ENCODE measurements at places on chromosomes 13 and 19.

DNA sequence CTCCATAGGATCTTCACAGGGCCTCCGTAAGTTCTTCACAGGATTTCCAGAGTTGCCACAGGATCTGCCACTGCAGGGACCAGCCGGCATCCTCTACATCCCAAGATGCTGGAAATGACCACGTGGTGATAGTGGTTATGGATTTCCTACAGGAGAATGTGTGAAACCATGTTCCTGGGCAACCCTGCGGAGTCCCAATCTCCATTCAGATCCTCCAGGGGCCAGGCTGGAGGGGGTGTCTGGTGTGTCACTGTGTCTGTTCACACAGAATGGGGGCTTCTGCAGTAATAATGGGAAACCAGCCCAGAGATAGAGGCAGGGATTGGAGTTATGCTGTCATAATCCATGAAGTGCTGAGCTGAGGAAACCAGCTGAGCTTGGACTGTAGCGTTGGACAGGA, 8.6 kb downstream of the LILRA6 start:
- DNase-seq, result no peak

- no peak for DNase-seq
Observed at GRCh38 chr13:103184413-103184812, 118.2 kb upstream of the SLC10A2 start.

DNA sequence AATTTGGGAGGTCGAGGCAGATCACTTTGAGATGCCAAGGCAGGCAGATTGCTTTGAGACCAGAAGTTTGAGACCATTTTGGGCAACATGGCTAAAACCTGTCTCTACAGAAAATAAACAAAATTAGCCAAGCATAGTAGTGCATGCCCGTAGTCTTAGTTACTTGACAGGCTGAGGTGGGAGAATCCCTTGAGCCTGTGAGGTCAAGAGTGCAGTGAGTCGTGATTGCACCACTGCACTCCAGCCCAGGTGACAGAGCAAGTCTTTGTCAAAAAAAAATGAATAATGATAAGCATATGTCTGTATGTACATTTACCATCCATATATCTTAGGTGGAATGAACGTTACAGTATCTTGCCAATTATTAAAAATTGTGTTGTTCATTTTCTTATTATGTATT, 2447.7 kb downstream of the PCDH9 start:
- DNase-seq, result no peak

GRCh38 chr13:110706570-110707372, 855 bp upstream of the CARS2 start:
- DNase-seq, result no peak

- no peak for DNase-seq
Observed at GRCh38 chr19:19204181-19204580, 967 bp upstream of the NR2C2AP start.

DNA sequence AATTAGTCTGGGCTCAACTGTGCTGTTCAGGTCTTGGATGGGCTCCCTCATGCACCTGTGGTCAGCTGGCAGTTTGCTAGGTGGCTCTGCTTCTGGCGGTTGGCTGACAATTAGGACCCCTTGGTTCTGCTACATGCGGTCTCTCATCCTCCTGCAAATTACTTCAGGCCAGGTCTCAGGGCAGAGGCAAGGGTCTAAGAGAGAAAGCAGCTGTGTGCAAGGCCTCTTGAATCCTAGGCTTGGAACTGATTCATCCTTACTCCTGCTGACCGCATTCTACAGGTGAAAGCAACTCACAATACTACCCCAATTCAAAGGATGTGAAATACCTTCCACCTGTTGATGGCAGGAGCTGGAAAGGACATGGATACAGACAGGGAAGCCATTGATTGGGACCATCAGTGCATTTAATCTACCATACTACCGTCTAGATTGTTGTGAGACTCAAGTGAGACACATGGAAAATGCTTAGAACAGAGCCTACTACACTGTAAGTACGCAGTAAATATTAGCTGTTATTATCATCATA, 19.1 kb downstream of the CBY2 start:
- DNase-seq, result no peak

- DNase-seq, result no peak
Observed at GRCh38 chr13:94143624-94144350, 335.7 kb downstream of the DCT start.

DNA sequence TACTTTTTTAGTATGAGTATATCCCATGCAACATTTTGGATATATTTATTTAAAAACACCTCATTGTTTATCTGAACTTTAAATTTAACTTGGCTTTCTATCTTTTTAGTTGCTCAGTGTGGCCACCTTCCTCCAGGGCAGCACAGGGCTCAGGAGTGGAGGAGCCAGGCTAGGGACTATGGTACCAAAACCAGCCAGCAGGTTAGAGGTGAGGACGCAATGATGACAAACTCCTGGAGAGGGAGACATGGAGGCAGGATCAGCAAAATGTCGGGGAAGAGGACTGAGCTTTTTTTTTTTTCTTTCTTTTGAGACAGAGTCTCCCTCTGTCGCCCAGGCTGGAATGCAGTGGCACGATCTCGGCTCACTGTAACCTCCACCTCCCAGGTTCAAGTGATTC, 29.6 kb upstream of the CALM3 start:
- DNase-seq, result no peak

Measured in hematopoietic multipotent progenitor cell treated with erythropoietin and hydrocortisone succinate and interleukin-3 and kit ligand, for 17 days (in vitro differentiated cells).